ENCODE measurements at places on chromosomes 2 and 18.
A peak's percentile ranks its signal among the peaks of the same experiment; 100 is the strongest.

- H3K27me3 ChIP-seq = no peaks in the 10 kb centered on the region
These were observed 347.7 kb downstream of the KIAA1328 start for GRCh38 chr18:37176621-37176934.

- peak overlapping the region; percentile 95 for H3K4me3 ChIP-seq
- H3K27me3 ChIP-seq = no peaks in the 10 kb centered on the region
- peak overlapping the region; percentile 80 for H3K27ac ChIP-seq
- no peak for DNase-seq
- no peaks in the 10 kb centered on the region for H3K36me3 ChIP-seq
These were observed 1.2 kb downstream of the STK17B start for GRCh38 chr2:196170213-196170605.

DNA sequence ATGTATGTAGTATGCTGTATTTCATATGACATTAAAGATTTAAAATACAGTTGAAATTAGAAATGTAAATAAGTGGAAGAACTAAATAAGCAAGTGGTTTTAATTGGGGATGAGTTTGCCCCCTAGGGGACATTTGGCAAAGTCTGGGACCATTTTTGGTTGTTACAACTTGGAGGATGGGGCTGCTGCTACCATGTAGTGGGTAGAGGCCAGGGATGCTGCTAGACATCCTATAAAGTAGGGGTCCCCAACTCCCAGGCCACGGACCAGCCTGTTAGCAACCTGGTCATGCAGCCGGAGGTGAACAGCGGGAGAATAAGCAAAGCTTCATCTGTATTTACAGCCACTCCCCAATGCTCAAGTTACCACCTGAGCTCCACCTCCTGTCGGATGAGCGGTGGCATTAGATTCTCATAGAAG, 27.9 kb upstream of the ASNSD1 start:
- no peaks in the 10 kb centered on the region for H3K4me1 ChIP-seq
- H3K27ac ChIP-seq = no peak overlapping the region
- no peaks in the 10 kb centered on the region for H3K27me3 ChIP-seq
- no peak overlapping the region for H3K4me3 ChIP-seq

- no peak for DNase-seq
- H3K36me3 ChIP-seq = no peaks in the 10 kb centered on the region
- H3K27me3 ChIP-seq = no peaks in the 10 kb centered on the region
- no peaks in the 10 kb centered on the region for H3K4me1 ChIP-seq
- H3K4me3 ChIP-seq = no peak overlapping the region
- H3K27ac ChIP-seq = no peak overlapping the region
These were observed 254.6 kb downstream of the SH3BP4 start for GRCh38 chr2:235206399-235206798.

All from thoracic aorta (tissue), 2 donors.